ENCODE measurements at places on chromosomes 16 and 17. TPM values are rescaled to one million over a fixed set of nuclear protein-coding genes. Genes with fewer than 3 reads are reported as not detected.

NOB1 gene
- total RNA-seq: 17.2 TPM

KRTAP2-1 gene
- not detected for total RNA-seq

OSGIN1 gene
- total RNA-seq: 0.52 TPM

GGT6 gene
- total RNA-seq: not detected

KRT20 gene
- not detected for total RNA-seq

TBC1D3G gene
- not detected for total RNA-seq

ATF7IP2 gene
- total RNA-seq: 9.4 TPM

MT1G gene
- not detected for total RNA-seq

ABCC6 gene
- 1.6 TPM for total RNA-seq

CD300LB gene
- not detected for total RNA-seq

TLK2 gene
- total RNA-seq: 47.0 TPM

FOXF1 gene
- not detected for total RNA-seq

KRTAP1-5 gene
- total RNA-seq: not detected

FOXN1 gene
- not detected for total RNA-seq

HP gene
- total RNA-seq: 11.5 TPM

NIP7 gene
- total RNA-seq: 21.9 TPM

GRIN2C gene
- total RNA-seq: 2.1 TPM

P2RX1 gene
- 1.6 TPM for total RNA-seq

SCN4A gene
- 32.9 TPM for total RNA-seq

ZMYND15 gene
- total RNA-seq: 0.52 TPM

TUBG2 gene
- total RNA-seq: 1.6 TPM

SDK2 gene
- total RNA-seq: 11.0 TPM

KRT31 gene
- total RNA-seq: 3.1 TPM

TPSD1 gene
- total RNA-seq: not detected

MYL4 gene
- 610 TPM for total RNA-seq

FDXR gene
- 3.7 TPM for total RNA-seq

CACNA1H gene
- total RNA-seq: 26.1 TPM

GNAO1 gene
- total RNA-seq: under 0.01 TPM

SPN gene
- 1.0 TPM for total RNA-seq

NPIPA8 gene
- total RNA-seq: 1.0 TPM

TBC1D3D gene
- not detected for total RNA-seq

TBC1D28 gene
- total RNA-seq: not detected

PMFBP1 gene
- total RNA-seq: not detected

SENP3 gene
- 31.3 TPM for total RNA-seq

NXPH3 gene
- total RNA-seq: 0.52 TPM

TP53TG3D gene
- total RNA-seq: 1.0 TPM

CORO6 gene
- total RNA-seq: 43.3 TPM

HS3ST3A1 gene
- total RNA-seq: 2.1 TPM

LGALS3BP gene
- 55.8 TPM for total RNA-seq

CD300LG gene
- total RNA-seq: 1.6 TPM

KRTAP4-16 gene
- not detected for total RNA-seq

IL34 gene
- 6.8 TPM for total RNA-seq

CLEC3A gene
- total RNA-seq: not detected

ATP2A1 gene
- total RNA-seq: 502 TPM

SGCA gene
- 158 TPM for total RNA-seq

MED9 gene
- 12.5 TPM for total RNA-seq

CISD3 gene
- total RNA-seq: 3.1 TPM

TRIM47 gene
- 23.5 TPM for total RNA-seq

TBC1D24 gene
- 7.8 TPM for total RNA-seq

CDRT15 gene
- total RNA-seq: not detected

RILP gene
- total RNA-seq: 9.9 TPM

GAST gene
- not detected for total RNA-seq

NBR1 gene
- 56.9 TPM for total RNA-seq

RNF227 gene
- 2.6 TPM for total RNA-seq

CCL13 gene
- 3.7 TPM for total RNA-seq
